ENCODE measurements at places on chromosomes 11 and 22.

DNA sequence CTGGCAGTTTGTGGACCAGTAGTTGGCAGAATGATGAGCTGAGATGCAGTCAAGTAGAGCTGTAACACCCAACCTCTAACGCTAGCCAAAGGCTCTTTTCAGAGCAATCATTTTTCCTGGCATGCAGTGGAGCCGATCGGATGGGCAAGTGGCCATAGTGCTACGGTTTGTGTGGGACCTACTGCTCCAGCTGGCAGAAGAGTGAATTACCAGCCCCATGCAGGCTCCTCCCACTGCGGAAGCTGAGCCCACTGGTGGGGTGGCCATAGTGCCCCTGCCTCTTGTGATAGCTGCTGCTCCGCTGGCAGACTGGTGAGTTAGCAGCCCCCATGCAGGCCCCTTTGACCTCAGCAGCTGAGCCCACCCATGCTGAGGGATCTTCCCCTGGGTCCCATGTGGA is 27.0 kb upstream of the SC5D start:
- DNase-seq: no peak

GRCh38 chr11:67308031-67308866 is 4.9 kb downstream of the SSH3 start:
- no peak for DNase-seq

DNA sequence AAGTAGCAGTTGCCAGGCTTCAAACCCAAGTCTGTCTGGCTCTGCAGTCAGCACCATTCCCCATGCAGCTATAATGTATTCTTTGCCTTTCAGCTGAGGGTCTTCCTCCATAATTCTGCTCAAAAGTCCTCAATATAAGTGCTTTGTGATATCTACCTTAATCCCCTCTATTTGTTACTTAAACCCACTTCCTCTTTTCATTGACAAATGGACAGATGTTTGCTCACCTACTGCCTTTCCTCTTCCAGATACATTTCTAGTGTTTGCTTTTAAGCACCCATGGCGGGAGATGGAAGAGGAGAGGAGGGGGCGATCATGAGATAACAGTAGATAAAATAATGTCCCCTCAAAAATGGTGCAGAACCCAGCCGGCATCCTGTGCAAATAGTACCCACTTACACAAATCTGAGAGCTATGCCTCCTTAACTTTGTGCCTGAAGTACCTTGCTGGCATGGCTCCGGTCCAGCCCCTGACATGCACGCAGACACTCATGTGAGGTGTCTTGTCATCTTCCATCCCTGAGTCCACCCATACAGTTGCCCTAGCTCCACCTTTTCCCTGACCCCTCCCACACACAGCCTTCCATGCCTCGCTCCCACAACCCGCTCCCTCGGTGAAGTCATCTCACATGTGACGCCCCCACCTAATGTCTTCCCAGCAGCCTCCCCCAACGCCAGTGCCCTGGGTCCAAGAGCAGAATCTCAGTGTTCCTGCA is 109.6 kb downstream of the TRIM29 start:
- no peak for DNase-seq

DNA sequence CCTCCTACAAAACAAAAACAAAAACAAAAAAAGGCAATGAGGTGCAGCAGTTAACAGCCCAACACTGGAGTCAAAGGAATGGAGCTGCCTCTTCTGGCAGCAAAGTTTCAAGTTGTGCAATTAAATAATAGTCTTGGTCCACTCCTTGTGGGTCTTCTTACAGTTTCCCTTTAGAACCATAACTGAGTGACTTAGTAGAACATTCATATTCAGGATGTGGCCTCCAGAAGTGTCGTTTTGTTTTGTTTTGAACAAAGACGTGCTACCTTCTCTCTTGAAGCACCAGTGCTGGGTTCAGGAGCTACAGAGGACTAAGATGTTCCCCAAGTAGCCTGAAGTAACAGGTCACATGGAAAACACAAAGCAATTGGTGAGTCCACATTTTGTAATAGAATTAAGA is 2.0 kb upstream of the JAML start:
- no peak for DNase-seq

- no peak for DNase-seq
Measured at GRCh38 chr11:20258376-20258895, 98.2 kb upstream of the DBX1 start.

GRCh38 chr11:68695531-68695930 is 11.2 kb downstream of the GAL start:
- no peak for DNase-seq

- no peak for DNase-seq
Measured at GRCh38 chr11:1522081-1522424, 35.5 kb upstream of the MOB2 start.

DNA sequence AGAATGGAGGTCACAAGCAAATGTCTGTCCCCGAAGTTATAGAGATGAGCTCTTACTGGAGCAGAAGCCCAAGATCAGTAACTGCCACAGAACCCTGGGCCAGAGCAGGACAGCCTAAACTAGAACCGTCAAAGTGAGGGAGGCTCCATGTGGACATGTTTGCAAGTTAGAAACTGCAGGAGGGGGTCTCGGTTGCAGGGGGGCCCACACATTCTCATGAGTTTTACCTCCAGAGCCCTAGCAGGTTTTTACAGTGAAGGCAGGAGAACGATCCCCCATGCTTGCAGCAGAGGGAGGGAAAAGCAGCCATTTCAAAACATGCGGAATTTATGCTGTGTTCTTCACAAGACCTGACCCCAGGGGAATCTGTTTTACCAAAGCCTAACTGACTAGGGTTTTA is 133.5 kb upstream of the B3GAT1 start:
- no peak for DNase-seq

DNA sequence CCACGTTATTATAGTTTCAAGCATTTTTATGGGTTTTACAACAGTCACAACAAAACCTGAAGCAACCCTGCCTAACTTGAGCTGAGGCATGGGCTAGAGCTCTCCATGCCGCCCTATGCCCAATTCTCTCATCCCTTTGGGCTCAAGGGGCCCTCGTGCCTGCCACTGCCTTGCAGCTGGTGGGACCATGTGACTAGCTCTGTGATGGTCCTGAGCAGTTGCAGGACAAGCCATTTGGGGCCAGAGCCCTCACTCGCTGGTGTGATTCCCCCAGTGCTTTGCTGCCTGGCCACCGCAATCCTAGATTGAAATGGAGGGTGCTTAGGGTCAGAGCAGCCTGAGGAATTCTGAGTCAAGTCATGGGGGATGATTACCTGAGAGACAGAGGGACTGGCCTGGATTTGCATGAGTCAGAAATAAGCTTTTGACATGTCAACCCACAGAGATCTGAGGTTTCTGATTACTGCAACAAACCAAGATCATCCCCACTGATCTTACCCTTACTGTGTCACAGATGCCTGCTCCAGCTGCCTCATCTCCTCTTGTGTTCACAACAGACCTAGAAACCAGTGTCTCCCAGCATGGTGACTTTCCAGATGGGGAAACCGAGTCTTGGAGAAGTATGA is 323.7 kb downstream of the BRD1 start:
- no peak for DNase-seq

DNA sequence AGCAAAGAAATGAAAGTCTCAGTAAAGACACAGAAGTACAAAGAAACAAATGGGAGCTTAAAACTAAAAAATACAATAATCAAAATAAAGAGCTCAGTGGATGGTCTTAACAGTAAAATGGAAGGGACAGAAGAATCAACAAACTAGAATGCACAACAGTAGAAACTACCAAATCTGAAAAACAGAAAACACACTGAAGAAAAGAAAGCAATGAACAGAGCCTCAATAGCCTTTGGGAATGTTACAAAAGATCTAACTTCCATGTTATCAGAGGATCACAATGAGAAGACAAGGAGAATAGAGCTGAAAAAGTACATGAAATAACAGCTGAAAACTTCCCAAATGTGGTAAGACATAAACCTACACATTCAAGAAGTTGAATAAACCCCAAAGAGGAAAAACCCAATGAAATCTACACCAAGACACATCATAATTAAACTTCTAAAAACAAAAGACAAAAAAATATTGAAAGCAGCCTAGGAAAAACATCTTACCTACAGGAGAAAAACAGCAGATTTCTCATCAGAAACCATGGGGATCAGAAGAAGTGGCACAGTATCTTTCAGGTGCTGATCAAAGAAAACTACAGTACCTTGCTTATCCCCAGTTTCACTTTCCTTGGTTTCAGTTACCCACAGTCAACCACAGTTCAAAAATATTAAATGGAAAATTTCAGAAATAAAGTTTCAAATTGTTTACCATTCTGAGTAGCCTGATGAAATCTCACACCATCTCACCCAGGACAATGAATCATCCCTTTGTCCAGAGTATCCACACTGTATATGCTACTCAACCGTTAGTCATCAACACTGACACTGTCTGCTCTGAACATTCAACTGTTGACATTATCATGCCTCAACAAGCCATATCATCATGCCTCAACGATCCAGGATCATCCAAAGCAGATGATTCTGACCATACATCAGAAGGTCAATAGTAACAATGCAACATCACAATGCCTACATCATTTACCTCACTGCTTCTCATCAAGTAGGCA is 22.2 kb downstream of the RRAS2 start:
- DNase-seq: no peak

GRCh38 chr22:44691796-44692661 is 10.0 kb upstream of the PRR5 start:
- DNase-seq: no peak

DNA sequence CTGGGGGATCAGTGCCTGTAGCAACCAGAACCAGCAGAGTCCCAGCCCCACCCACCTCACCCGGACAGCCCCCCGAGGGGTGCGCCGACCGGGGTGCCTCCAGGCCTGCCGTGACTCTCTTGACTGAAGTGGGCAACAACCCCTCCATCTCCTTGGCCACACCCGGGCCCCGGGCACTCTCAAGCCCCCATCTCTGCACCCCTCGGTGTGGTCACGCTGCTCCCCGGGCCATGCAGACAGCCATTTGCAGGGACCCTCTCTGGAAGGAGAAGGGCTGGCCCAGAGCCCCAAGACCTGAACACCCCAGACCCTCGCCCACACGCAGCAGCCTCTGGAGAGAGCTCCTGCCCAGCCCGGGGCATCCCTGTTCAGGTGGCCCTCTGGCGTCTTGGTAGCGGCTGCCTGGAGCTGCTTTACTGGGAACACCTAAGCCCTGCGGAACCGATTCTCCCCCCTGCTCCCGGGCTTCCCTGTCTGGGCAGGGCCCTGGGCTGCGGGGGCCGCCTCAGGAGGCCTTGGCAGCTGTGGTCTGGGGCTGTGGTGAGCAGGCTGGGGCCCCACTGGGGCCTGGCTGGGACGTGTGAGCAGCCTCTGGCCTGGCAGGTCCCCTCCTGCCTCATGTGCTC is 84.9 kb downstream of the WNT7B start:
- DNase-seq: no peak

- DNase-seq: no peak
Measured at GRCh38 chr22:20022978-20023613, 2.2 kb downstream of the TANGO2 start.

- no peak for DNase-seq
Measured at GRCh38 chr11:73237471-73238290, 19.6 kb downstream of the P2RY2 start.

DNA sequence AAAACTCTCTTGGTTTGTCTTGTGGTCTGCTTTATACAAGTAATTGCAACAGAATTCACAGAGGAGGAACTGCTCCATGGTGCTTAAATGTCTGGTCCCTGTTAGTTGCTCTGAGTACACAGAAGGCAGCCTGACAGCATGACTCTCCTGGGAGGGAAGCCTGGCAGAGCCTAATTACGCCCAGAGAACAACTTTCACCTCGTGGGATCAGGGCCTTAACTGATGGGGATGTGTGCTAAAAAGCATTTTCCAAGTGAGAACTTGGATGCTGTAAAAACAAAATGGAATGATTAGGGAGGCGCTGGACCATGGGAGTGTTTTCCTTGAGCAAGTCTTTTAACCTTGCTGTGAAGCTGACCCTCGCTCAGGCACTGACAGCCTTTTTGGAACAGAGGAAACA is 154.0 kb upstream of the TENM4 start:
- DNase-seq: no peak

- no peak for DNase-seq
Measured at GRCh38 chr11:33700063-33700501, 544 bp downstream of the C11orf91 start.

GRCh38 chr11:36356201-36356600 is 60.1 kb downstream of the PRR5L start:
- DNase-seq: no peak

DNA sequence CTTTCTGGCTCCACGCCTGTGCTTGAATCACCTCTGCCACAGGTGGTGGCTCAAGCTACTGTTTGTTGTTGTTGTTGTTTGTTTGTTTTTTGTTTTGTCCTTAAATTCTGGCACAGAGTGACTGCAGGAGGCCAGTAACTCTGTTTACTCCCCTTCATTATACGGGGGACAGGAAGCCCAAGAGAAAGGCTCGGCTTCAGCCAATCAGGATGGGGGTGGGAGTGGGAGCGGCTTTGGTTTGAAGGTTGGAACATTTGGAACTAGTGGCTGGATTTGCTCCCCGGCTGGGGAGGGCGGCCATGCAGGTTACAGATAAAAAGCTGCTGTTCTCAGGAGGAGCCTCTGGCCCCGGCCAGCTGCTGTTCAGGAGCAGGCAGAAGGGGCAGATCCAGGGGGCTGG is 19.7 kb upstream of the CABP2 start:
- DNase-seq: no peak

- no peak for DNase-seq
Measured at GRCh38 chr11:30855383-30856006, 269.3 kb upstream of the MPPED2 start.

GRCh38 chr11:42179216-42179615 is 719.8 kb upstream of the LRRC4C start:
- no peak for DNase-seq

- no peak for DNase-seq
Measured at GRCh38 chr11:123063826-123064657, 2.1 kb upstream of the HSPA8 start.

DNA sequence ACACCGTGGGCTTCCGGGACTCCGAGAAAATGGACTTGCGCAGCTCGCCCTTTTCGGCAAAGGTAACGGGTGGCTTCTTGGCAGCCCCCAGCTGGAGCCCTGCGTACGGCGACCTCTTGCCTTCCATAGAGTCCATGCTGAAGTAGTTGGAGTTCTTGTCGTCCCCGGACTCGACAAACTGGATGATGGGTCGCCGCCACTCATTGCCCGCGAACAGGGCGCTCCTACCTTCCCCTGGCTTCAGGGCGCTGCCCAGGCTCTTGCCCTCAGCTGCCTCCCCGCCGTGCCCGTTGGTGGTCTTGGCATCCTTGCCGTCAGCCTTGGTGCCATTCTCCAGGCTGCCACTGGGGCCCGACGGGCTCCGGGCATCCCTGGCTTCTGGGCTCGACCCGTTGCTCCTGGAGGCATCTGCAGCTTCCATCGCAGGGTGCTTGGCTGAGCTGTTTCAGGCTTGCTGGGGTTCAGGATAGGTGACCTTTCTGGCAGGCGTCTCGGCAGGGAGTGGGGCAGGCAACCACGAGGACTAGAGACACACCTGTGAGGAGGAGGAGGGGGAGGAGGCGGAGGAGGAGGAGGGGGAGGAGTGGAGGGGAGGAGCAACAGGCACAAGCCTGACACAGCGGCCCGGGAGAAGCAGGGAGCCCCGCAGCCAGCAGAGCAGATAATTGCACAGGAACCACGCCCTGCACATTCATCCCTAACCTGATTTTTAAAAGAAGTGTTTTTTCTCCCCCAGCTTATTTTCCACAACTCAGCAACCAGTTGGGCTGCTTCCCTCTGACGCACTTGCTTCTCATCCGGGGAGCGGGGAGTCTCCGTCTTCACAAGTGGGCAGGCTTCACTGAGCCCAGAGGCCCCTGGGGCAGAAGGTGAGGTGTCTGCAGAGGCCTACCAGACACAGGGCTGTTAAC is at the start of gene TRIM29:
Gene TRIM29 (minus strand): TSS at position 503 of the 911 bp plus-strand sequence. CDS start 82 bp downstream, at position 421.
- no peak for DNase-seq
